ENCODE measurements at places on chromosomes 5 and 9.
A peak's percentile ranks its signal among the peaks of the same experiment; 100 is the strongest.

GRCh38 chr5:98454904-98455303 lies 318.6 kb upstream of the RGMB start:
- DNase-seq, result no peak

DNA sequence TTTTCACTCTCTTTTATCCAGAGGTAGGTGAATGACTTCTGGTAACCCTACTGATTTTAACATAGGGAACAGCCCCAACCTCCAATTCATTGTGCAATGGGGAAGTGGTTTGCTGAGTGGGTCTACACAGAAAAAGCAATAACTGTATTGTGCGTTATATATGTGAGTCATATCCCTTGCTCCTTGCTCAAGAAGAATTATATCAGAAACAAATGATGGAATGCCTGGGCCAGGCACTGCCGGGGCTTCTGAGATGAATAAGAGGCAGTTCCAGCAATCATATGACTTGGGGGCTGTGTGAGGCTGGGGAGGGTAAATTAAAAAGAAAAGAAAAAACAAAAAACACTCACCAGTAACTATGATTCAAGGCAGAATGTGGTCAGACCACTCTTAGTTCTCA lies 79.2 kb upstream of the ABCA1 start:
- no peak for DNase-seq

DNA sequence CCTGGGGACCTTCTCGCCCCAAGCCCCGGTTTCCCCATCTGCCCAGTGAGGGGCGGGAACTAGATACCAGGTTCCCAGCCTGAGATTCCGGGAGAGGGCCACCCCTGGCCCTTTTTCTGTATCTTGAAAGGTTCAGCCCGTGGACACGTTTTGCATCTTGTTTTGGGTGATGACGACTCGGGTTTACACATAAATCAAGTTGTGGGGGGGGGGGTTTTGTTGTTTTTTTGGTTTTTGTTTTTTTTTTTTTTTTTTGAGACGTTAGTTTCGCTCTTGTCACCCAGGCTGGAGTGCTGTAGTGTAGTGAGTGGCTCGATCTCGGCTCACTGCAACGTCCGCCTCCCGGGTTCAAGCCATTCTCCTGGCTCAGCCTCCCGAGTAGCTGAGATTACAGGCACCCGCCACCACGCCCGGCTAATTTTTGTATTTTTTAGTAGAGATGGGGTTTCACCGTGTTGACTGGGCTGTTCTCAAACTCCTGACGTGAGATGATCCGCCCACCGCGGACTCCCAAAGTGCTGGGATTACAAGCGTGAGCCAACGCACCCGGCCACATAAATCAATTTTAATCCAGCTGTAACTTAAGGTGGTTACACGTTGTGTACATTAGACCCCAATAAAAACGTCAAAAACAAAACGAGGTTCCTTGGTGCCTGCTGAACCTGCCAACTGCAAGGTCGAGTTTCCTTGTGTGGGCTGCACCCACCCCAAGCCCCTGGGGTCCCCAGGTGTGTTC lies 1.1 kb upstream of the BRD3 start:
- DNase-seq, result no peak

DNA sequence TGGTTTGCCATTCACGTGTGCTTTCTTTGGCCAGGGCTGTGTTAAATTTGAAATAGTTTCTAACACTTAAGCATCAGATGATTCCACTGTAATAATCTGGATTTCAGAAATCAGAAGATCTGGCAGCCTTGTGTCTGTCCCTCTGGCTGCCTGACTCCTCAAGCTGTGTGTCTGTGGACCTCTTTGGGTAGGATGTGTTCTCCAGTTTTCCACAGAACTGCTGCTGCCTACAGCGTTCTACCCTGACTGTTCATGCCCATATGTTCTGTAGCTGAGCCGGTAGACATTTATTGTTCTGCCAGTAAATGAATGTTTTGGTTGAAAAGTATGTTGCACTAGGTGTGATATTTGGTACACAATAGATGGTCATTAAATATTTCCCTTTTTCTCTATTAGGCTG lies 81.3 kb downstream of the SH3GL2 start:
- no peak for DNase-seq

DNA sequence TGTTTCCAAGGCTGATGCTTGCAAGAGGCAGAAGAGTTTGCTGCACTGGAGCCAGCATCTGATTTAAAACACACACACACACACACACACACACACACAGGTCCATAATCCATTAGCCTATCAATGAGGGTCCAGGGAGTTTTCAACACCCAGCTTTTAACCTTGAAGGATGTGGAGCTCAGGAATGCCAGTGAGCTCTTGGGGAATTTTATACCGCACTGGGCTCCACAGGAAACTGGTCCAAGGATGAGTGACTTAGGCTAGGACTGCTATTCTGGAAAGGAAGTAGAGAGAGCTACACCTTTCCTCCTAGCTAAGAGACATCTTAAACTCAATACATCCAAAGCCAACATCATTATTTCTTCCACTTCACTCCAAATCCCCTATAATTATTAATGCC lies 942 bp upstream of the NRG2 start:
- no peak for DNase-seq

GRCh38 chr9:84697509-84698114 lies 28.1 kb downstream of the NTRK2 start:
- DNase-seq, result no peak

GRCh38 chr9:107249131-107249533 lies 33.9 kb upstream of the RAD23B start:
- no peak for DNase-seq

- no peak for DNase-seq
These were observed 404.0 kb downstream of the PDE4D start for GRCh38 chr5:59489551-59489950.

DNA sequence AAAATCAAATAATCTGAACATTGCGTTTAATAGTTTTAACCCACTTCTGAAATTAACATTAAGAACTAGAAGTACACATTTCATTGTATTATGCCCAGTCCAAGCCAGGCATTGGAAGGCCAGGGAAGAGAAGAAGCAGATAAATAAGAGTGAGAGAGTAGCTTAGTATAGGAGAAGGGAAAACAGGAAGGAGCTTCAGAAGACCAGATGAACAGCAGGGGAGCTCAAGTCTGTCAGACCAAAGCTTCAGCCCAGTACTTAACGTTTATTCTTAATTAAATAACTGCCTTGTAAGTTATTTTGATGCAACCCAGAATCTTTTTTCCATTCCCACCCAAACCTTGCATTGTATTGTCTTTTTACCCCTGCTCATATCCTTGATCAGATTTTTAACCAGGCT lies 11.5 kb upstream of the FAM120AOS start:
- DNase-seq, result no peak

DNA sequence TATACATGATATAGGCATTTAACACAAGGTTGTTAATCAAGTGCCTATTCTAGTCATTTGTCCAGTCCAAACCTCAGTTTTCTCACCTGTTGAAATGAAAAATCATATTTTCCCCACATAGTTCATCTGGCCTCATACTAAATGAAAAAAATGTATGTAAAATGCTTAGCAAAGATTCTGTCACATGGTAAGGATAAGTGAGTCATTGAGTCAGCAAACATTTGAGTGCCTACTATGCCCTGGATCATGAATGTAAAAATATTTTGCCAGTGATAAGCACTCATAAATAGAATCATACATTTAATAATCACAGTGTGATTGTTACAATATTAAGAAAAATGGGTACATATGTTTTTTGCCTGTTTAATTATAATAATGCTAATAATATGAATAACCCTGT lies 181.2 kb upstream of the PAPPA start:
- no peak for DNase-seq

GRCh38 chr5:158780656-158781237 lies 319.0 kb downstream of the EBF1 start:
- DNase-seq, result no peak

GRCh38 chr5:169538944-169539343 lies 44.6 kb upstream of the SPDL1 start:
- no peak for DNase-seq

GRCh38 chr9:129171993-129172751 lies 5.9 kb downstream of the IER5L start:
- no peak for DNase-seq

GRCh38 chr5:53194086-53194485 lies 84.5 kb upstream of the MOCS2 start:
- DNase-seq, result no peak

DNA sequence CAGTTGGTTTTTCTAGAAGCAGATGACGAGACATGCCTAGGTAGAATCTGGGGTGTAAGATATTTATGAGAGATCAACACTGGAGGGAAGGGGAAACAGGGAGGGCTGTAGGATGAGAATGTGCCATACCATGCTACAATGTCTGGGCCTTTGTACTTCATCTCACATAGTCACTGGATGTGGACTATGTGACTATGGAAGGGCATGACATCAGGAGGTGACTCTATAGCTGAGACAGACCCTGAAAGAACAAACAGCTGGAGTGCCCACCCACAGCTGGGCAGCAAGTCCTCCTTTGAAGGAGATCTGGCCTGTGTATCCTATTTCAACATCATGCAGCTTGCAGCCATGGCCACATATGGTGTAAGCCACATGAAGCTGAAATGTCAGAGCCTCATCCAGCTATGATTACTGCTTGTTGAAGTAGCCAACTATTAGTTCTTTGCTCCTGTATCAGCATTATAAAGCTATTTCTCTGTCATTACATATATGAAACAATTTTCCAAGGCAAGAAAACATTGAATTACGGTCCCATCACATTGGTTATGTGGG lies 46.2 kb upstream of the KIF2A start:
- no peak for DNase-seq

GRCh38 chr9:84435902-84436301 lies 95.3 kb upstream of the SLC28A3 start:
- no peak for DNase-seq

DNA sequence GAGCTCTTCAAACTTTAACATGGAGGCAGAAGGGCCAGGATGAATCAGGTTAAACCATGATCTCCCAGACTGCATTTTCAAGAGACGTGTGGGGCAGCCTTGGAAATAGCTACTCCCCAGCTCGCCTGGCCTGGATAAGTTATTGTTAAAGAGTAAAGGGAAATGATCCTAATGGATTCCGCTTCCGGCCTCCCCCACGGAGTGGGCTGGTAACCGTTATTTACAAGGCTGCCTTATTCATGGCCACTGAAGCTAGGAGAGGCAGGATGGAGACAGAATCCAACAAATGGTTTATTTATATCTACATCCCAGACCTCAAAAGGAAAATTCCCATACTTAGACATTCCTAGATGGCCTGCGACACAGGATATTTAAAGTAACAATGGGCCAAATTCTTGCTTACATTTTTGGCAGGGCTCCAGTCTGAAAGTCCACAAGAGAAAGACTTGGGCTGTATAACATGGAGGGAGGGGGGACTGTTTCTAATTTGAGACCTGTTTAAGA lies 27.9 kb downstream of the SPRY4 start:
- DNase-seq, result no peak

- DNase-seq, result no peak
These were observed 73.1 kb downstream of the RGMB start for GRCh38 chr5:98846520-98846919.

DNA sequence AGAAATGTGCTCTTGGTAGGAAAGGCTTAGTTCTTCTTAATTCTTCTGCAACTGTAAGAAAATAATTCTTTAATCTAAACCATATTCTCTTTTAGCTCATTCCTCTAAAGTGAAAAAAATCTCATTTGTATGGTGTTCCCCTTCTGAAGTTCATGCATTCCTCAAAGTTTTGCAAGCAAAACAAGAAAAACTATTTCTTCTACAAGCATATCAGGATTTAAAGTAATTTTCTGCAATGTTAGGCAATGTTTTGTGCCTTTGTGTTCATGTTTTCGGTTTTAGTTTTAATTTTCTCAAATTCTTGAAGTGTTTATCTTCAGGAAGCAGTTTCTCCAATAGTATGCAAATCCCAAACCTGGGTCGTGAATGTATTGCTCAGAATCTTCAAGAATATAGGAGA lies 12.7 kb upstream of the GPR21 start:
- DNase-seq, result no peak

GRCh38 chr5:72290356-72291133 lies 29.5 kb downstream of the MRPS27 start:
- no peak for DNase-seq

DNA sequence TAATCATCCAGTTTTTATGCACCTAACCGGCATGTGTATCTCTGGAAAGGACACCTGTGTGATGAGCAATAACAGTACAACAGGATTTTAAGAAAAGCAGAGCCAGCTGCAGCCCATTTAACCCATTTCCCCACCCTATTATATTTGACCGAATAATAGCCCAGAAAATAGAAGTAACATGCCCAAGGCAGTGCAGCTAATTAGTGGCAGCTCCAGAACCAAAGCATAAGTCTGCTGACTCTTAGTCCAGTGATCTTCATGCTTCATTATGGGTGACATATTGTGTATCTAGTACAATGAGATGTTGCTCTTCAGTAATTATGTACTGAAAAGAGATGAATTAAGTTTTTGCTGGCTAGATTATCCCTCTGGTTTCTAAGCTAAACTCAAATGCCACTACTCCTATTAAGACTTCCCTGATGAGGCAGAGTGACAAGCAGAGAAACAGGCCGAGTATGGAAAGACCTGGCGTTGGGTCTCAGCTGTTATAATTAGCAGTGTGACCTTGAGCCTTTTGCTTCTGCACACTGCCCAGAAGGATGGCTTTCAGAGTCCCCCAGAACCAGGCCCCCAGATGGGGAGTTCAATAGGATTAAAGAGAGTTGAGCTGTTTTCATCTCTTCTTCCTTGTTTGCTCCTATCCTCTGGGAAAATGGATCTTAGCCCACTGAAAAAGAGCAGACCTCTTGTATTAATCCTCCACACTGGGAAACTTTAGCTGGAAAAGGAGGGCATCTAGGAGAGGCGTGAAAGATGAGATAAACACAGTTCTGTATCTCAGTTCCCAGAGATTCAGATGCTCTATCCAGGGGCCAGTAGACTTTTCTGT lies 10.8 kb upstream of the C1QTNF3 start:
- DNase-seq, result no peak

GRCh38 chr9:34563262-34563661 lies 26.3 kb downstream of the CNTFR start:
- DNase-seq, result no peak

DNA sequence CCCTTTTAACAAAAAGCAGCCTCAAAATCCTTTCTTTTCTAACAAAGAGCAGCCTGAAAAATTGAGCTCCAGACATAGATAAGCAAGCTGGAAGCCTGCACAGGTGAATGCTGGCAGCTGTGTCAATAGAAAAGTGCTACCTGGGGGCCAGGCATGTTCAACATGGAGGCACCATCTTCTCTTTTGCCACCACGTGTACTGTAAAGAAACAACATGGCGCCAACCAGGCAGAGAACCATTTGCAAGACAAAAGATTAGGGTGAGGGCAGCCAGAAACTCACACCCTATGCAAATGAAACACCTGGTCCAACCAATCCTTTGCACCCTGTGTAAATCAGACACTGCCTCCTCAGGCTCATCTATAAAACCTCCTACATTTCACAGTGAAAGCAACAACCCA lies 96.0 kb downstream of the ACTL7B start:
- no peak for DNase-seq

GRCh38 chr9:113963017-113963620 lies 87.0 kb downstream of the ZNF618 start:
- no peak for DNase-seq

GRCh38 chr5:88924330-88924657 lies 41.3 kb upstream of the MEF2C start:
- no peak for DNase-seq

GRCh38 chr9:133371261-133371711 lies 4.6 kb downstream of the SURF4 start:
- DNase-seq, result peak; percentile 57

GRCh38 chr9:109251080-109251775 lies 69.6 kb downstream of the EPB41L4B start:
- DNase-seq, result no peak

GRCh38 chr9:73548201-73548600 lies 396.5 kb downstream of the ANXA1 start:
- no peak for DNase-seq

- no peak for DNase-seq
These were observed 660.3 kb downstream of the TLR4 start for GRCh38 chr9:118364266-118365106.
